Cortex of kidney (tissue), 1 donor: ENCODE measurements at places on chromosomes 12 and 14.

DNA sequence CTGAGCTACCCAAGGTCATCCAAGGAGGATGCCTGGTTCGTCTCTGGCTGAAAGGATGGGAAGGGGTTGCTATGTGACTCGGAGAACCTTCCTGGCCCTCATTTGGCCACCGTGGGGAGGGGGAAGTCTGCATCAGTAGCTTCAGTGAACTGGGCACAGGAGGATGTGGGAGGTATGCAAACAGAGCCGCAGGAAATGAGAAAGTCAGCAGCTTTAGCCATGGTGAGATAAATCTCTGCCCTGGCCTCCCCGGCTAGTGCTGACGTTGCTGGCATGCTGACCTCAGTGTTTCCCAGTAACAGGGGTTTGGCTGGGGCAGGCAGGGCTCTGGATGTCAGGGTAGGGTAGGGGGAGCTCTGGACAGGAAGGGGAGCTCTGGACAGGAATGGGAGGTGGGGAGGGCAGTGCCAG is 2.3 kb upstream of the CEBPE start:
- DNase-seq: no peak

GRCh38 chr12:8609061-8609570 is 3.5 kb downstream of the AICDA start:
- no peak for DNase-seq

GRCh38 chr12:57477710-57478681 is 1.7 kb downstream of the ARHGAP9 start:
- no peak for DNase-seq

DNA sequence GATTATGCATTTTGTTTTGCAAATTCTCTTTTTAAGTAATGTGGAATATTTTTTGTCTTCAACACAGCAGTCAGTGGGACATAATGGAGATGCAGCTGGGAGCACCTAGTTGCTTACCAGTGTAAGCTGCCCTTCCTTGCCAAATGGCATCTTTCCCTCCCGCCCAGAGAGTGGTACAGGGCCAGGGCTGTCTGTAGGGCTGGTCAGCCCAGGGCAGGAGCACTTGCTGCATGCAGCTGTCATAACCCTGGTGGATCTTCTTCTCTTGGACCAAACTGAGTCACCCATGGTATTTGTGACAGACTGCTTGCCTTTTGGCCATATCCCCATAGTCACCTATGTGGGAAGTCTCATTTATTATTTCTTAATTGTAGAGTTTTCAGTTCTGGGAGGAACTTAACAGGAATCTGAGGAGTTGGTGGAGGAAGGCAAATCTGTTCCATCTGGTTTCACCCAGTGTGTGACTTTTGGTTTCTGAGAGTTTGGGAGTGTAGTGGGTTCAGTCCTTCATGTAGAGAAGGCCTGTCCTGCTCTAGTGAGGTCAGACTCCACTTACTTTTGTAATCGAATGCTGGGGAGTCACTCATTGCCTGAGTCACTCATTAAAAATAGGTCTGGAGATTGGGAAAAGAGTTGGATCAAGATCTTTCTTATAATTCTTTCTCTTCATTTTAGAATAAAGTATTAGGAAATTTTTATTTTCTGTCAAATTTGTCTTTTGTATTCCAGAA is 62.0 kb upstream of the ASPG start:
- DNase-seq: no peak

DNA sequence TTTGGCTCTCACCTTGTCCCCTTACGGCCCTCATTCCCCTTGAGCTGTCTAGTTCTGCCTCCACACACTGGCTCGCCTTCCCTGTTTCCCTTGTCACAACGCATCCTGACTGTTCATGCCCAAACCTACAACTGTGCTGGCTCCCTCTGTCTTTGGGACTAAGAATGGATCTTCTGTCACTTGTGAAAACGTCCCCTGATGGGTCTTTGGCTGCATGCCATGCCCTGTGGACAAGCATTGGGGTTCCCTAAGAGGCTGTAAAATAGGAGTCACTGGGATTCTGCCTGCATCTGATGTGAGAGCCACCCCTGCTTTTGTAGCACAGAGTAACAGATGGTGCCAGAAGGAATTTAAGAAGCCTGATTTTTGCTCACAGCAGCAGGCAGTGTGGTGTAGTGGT is 285.3 kb upstream of the CRY1 start:
- no peak for DNase-seq

DNA sequence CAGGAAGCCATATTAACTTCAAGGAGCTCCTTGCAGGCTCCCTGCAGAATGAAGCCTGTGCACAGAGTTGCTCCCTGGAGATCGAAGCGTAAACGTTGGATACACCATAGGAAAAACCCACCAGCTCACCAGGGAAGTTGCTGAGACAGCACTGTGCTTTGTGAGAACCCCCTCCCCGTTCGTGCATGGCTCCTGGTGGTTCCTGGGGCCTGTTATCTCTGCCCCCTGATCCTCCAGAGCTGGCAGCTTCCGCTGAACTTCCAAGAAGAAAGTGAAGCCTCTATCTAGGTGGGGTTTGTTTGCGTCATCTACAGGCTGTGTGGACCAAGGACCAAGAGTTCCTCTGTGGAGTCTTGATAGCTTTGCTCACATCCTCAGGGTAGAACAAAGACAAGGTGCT is 2.4 kb upstream of the CCDC85C start:
- DNase-seq: no peak

GRCh38 chr12:128571906-128572810 is 251.6 kb downstream of the SLC15A4 start:
- no peak for DNase-seq

- no peak for DNase-seq
Measured at GRCh38 chr14:22994762-22995275, 12.5 kb upstream of the AJUBA start.

DNA sequence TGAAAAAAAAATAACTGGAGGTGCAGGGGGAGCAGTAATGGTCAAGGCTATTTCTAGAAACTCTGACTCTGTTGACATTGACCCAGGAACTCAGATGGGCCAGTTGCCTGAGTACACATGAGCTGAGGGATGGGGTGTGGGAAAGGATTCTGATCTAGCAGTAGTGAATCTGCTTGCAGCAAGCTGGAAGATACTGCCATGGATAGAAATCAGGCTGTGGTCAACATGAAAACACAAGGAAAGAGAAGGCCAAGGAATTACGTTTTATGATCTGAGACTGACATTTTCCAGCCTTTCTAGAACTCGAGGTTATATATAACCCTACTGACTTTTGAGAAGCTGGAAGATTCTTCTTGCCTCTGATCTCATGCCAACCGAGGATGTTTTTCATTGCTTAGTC is 90.0 kb downstream of the ANO6 start:
- no peak for DNase-seq

DNA sequence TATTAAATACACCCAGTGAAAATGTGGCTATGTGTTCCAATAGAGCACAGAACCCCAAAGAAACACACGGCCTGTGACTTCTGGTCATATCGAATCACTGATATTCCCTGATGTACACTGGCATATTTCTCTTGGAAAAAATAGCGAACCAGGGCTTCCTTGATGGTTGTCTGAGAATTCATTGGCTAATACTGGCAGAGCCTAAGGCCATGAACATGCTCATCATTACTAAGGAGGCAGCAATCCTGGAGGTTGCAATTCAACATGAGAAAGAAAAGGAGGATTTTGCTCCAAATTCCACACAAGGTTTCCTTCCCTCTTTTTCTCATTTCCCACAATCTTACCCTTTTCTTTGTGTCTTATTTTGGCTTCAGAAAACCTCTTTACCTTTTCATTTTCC is 212.9 kb upstream of the HMGA2 start:
- no peak for DNase-seq

DNA sequence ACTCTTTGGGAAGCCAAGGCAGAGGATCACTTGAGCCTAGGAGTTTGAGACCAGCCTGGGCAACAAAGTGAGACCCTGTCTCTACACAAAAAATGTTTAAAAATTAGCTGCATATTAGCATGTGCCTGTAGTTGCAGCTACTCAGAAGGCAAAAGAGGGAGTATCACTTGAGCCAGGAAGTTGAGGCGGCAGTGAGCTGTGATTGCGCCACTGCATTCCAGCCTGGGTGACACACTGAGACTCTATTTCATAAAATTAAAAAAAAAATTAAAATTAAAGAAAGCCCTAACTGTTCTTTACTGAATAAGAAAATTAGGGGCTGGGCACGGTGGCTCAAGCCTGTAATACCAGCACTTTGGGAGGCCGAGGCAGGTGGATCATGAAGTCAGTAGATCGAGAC is 27.0 kb downstream of the SENP1 start:
- DNase-seq: no peak

DNA sequence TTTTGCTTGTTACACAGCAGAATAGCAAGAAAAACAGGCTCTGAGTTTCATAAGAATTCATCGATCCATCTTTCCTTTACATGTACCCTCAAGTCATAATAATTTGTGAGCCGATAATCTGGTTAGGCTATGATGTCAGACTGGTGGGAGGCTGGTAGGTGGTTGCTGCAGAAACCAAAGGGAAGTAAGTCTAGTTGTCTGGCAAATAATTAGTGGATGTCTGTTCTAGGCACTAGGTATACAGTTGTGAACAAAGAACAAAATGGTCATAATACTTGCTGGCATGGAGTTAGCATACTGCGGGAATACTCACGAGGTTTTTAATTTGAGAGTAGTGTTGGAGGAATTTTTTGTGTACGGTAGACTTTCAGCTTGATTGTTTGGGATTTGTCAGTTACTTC is 8.8 kb downstream of the SUSD6 start:
- DNase-seq: no peak

- no peak for DNase-seq
Measured at GRCh38 chr14:68153275-68153674, 333.7 kb downstream of the RAD51B start.

DNA sequence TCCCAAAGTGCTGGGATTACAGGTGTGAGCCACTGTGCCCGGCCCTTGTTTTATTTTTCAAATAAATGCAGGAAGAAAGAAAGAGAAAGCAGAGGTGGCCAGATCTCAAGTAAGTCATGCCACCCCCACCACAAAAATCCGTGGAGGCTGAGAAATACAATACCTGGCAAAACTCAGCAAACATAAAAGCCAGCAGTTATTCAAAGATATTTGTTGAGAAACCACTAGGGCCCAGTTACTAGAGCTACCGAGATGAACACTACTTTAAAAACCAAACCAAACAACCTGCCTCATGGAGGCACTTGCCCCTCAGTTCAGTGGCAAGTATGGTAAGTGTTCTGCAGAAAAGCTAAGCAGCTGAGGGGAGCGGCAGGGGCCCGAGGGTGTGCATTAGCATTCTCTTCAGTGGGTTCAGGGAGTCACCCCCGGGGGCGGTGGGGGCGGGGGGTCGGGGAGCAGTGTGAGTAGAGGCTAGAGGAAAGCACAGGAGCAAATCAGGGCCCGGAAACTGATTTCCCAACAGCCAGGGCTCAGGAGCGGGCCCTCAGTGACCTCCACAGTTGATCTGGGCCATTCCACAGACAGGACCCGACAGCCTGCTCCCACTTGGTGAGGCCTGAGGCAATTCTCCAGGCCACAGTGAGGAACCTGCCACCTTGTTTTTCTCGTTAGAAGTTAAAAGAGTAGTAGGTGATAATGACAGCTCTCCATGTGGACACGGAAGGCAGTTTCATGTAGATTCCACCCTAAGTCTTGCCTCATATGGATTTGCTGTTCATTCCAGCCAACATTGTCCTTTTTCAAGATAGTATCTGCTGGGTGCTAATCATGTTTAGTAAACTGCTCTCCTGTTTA is 8.6 kb downstream of the EVL start:
- no peak for DNase-seq

GRCh38 chr14:91202234-91202974 is 42.1 kb downstream of the GPR68 start:
- no peak for DNase-seq

DNA sequence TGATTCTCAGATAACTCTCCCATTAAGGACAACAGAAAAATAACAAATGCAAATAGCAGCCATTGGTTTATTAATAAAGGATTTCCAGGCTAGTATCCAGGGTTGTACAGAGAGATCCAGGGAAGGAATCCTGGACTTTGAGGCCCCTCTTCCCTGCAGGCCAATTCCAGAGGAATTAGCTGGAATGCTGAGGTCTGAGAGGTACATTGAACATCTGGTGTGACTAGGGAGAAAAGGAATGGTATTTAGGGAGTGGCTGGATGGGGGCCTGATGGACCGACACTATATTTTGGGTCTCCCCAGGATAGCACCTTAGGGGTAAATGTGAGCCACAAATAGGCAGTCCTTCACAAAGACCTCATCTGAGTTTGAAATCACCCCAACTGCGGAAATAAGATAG is 924.5 kb downstream of the AACS start:
- DNase-seq: no peak

DNA sequence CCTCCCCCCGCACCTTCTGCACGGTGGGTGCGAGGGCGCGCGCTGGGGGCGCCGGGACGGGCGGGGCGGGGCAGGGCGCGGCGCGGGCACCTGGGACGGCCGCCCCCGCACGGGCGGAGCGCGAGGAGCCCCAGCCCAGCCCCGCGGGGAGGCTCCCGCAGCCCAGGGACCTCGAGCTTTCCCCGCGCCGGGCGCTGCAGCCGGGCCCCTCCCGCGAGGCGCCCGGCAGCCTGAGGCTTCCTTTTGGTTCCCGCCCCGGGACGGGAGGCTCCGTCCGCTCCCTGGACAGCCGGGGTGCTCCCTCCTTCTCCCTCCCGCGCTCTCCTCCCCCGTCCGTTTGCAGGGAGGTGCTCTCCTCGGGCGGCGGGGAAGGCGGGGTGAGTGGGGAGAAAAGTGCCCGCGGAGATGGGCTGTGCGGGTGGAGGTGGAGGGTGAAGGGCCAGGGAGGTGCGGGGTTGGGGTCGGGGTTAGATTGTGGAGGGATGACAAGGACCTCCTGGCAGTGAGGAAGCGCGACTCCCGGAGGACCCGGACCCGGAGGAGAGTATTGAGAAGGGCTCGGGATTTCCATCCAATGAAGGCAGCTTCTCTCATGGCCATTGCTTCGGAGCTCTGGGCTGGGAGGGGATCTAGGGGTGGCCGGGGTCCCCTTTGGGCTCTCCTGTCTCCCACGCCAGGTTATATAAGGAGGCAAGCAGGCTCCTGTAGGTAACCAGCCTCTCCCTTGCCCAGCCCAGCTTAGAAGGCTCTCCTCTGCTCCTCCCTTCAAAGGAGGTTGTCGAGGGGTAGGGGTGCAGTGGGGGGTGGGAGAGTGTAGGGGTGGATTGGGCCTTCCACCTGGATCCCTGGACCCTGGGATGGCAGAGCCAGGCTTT is 645 bp downstream of the JDP2 start:
- DNase-seq: no peak

- no peak for DNase-seq
Measured at GRCh38 chr12:126950266-126950665, 1316.7 kb upstream of the TMEM132C start.

DNA sequence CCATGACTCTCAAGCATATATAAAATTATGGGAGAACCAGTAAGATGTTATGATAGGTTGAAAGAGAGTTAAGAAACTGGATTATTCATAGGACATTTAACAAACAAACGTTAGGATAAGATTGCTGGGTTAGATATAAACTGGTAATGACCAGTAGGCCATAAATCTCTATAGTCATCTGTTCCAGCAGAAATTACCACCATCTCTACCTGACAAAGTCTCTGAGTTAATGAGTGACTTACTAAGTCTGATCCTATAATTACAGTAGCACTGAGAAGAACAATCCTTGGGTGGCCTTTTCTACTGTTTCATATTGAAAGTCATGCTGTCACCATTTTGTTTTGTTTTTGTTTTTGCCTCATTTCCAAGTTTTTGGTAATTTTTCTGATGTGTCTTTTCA is 136.9 kb upstream of the CNOT2 start:
- DNase-seq: no peak

GRCh38 chr12:11826574-11826973 is 177.1 kb downstream of the ETV6 start:
- no peak for DNase-seq
